Eye (tissue), 1 donor: ENCODE measurements at places on chromosomes 11 and 22.

DNA sequence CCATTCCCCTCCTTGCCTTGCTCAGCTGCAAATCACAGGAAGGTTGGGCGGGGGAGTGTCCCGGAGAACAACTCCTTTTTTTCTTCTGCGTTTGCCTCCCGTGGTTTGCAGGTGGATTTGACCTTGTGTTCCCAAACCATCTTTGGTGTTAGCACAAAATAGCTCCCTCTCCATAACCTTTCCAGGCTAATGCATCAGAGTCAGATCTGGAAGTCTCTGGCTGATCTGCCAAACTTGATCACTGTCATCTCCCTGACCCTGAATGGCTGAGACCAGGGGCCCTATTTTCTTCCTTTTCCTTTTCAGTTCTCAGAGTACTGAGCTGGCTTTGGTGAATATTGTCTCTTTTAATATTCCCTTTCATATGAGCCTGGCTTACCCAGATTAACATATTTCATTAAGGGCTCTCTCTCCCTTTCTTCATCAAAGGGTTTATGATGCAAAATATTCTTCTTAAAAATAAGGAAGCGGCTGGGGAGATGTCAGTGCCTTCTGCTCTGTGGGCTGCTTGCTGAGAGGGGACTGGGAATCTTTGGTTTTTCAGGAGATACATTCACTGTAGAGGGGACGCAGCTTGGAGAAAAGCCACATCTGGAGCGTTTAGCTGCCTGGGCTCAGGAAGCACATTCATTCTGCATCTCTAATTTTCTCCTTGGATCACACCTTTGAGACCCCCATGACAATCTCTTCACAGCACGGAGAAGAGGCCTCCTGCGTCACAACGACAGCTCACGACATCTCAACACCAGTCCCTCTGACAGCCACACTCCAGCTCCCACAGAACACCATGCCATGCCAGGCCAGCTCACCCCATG is 148.3 kb downstream of the CEP164 start:
- peak; percentile 90 for DNase-seq

- DNase-seq = no peak
These were observed 52.7 kb upstream of the CHRM4 start for GRCh38 chr11:46444305-46444704.

DNA sequence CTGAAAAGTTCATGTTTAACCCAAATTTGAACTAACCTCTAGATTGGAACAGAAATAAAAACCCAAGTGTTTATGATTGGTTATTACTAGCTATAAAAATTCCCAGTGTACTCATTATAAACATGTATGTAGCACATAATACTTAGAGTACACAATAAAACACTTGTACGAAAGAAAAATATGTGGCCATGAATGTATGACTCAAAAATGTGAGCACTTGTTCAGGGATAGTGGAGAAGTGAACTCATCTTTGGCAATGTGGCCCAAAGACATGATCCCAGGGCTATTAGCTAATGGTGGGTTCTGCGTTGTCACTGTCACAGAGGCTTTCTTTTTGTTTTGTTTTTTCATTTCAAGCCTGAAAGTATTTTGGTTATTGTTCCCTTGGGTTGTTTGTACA is 72.0 kb downstream of the PPFIBP2 start:
- DNase-seq = no peak

DNA sequence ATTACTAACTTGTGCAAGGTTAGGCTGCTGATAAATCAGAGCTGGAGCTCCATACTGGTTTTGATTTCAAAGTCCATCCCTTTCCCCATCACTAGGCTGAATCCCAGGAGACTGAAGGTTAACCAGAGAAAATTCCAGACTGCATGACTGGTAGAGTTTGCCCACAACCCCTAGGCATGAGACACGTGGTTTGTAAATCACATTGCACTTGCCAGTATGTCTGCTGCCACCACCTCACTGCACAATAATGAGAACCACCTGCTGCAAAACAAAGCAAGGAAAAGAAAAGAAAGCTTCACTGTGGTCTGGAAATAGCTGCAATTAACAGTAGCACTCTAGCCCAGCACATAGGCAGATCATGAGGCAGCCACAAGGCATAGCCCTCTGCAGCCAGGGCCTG is 67.6 kb upstream of the NTM start:
- DNase-seq = peak; percentile 51

DNA sequence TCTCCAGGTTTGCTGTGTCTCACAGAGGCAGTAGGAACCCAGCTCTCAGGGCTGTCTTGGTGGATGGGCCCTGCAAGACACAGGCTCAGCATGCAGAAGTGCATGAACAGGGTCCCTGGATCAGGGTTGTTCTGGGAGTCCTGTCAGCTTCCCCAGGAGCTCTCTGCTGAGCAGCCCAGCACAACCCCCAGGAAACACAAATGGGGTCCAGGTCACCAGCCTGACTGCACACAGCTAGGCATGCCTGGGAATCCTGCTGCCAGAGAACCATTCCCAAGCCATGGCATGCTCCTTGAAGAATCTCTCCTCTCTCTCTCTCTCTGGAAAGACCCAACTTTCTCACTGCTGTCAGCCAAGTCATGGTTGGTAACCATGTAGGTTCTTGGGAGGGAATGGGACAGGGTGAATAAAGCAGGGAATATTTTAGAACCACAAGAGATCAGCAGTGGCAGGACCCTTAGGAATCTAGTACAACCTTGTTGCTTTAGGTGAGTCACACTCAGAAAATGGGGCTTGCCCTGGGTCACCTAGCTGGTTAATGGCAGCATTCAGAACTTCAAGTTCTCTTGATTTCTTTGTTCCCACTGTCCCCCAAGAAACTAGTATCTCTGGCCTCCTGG is 21.4 kb downstream of the TUB start:
- no peak for DNase-seq

GRCh38 chr11:11313426-11313825 is 39.6 kb downstream of the CSNK2A3 start:
- DNase-seq = no peak

- DNase-seq = no peak
These were observed 36.6 kb downstream of the RPL3 start for GRCh38 chr22:39282645-39283321.

DNA sequence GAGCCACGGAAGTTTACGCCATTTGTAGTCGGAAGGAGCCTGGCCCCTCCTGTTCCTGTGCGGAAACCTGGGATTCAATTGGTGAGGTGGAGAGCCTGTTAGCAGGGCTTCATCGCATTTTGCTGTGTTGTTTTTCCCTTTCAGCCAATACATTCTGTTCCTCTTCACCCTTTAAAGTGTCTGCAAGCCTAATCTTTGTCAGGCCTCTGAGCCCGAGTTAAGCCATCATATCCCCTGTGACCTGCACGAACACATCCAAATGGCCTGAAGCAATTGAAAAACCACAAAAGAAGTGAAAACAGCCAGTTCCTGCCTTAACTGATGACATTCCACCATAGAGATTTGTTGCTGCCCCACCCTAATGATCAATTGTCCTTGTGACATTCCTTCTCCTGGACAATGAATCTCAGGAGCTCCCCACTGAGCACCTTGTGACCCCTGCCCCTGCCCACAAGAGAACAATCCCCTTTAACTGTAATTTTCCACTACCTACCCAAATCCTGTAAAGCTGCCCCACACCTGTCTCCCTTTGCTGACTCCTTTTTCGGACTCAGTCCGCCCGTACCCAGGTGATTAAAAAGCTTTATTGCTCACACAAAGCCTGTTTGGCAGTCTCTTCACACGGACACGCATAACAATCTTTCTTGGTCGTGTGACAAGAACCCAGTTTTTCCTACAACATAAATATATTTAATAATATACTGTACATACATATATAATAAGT is 37.1 kb upstream of the MMP12 start:
- DNase-seq = no peak

DNA sequence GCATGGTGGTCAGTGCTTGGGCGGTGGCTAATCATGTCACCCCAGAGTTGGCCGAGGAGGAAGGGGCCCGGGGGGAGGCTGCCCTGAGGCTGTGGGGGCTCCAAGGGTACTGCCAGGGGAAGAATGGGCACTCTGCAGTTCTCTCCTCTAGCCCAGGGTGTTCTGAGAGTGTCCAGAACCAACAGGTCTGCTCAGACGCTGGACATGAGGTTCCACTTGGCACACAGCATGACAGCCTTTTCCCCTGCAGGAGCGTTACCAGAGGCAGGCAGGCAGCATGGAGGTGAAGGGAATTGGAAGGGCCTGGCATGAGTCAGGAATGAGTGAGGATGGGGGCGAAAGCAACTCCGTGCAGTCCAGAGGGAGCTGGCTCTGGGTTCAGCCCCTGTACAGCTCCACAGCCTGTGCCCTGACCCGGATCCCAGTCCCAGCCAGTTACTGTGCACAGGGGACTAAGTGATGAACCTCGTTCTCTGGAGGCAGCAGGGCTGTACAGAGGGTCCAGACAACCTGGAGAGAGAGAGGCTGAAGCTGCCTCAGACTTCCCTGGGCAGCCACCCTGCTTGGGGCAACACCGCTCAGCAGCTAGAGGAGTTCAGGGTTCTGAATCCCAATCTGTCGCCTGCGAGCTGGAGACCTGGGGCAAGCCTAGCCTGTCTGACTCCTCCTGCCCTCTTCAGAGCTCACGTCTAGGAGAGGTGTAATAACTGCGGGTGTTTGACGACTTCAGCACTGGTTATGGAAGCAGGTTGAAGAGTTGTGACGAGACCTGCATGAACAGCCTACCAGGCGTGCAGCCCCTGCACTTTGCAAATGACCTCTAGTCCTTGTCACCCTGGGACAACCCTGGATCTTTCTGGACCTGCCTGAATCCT is 14.7 kb upstream of the TUB start:
- no peak for DNase-seq

DNA sequence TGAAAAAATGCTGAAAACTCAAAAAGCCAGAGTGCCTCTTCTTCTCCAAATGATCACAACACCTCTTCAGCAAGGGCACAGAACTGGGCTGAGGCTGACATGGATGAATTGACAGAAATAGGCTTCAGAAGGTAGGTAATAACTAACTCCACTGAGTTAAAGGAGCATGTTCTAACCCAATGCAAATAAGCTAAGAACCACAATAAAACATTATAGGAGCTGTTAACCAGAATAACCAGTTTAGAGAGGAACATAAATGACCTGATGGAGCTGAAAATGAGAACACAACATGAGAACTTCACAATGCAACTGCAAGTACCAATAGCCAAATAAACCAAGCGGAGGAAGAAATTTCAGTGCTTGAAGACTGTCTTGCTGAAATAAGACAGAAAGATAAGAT is 9.2 kb downstream of the OR56B4 start:
- no peak for DNase-seq

- peak; percentile 59 for DNase-seq
These were observed 1272.8 kb downstream of the LRRC4C start for GRCh38 chr11:40186437-40187263.

GRCh38 chr22:36790648-36791047 is 14.7 kb upstream of the IFT27 start:
- no peak for DNase-seq

GRCh38 chr11:93219440-93219839 is 21.6 kb upstream of the SLC36A4 start:
- no peak for DNase-seq

DNA sequence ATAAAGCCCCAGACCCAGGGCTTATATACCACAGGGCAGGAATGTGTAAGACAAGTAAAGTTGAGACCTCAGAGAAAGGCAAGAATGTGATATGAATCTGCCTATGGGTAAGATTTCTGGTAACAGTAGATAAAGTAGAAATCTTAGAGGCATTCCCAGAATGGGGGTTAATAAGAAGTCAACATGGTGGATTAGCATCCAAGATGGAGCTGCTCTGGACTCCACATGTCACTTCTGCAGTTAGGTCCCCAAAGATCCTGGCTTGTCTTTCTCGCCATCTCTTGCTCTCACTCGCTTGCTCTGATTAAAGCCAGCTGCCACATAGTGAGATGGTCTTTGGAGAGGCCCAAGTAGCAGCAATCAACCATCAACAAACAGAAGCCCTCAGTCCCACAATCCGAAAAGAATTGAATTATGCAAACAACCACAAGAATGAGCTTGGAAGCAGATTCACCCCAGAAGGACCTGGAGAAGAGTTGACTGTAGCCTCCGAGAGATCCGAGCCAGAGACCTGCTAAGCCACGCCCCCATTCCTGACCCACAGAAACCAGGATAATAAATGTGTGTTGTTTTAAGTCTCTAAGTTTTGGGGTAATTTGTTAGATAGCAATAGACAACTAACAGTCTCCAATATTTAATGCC is 5.4 kb upstream of the C11orf86 start:
- DNase-seq = no peak

GRCh38 chr11:69560141-69560790 is 78.8 kb downstream of the LINC01488 start:
- no peak for DNase-seq

- no peak for DNase-seq
These were observed 94.1 kb upstream of the ANO1 start for GRCh38 chr11:69983897-69984438.

DNA sequence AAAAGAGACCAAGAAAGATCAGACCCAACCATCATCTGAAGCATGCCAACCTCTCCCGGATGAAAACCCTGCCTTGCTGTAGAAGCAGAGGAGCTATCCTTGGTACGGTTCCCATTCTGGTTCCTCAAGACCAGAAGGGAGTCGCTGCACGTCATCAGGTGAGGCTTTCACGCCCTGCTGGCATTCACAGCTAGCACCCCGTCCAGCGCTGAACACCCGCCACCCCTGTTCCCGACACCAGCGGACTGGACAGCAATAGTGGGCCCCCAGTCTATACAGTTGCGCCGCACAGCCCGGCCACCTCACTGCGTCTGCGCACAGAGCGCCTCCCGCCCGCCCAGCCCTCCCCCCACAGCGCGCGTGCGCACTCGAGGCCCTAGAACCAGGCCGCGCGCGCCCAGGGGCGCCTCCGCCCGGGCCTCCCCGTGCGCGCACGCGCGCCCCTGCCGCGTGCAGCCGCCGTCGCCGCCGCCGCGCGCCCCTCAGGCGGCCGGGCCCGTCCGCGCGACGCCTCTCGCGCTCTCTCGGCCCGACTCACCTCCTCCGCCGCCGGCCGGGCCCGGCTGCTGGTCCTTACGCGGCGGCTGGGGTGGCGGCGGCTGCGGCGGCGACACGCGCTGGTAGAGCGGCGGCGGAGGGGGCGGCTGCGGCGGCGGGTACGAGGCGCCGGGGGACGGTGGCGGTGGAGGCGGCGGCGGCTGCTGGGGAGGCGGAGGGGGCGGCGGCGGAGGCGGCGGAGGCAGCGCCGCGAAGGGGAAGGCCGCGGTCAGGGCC is 706 bp downstream of the SF1 start:
- DNase-seq = peak; percentile 94

DNA sequence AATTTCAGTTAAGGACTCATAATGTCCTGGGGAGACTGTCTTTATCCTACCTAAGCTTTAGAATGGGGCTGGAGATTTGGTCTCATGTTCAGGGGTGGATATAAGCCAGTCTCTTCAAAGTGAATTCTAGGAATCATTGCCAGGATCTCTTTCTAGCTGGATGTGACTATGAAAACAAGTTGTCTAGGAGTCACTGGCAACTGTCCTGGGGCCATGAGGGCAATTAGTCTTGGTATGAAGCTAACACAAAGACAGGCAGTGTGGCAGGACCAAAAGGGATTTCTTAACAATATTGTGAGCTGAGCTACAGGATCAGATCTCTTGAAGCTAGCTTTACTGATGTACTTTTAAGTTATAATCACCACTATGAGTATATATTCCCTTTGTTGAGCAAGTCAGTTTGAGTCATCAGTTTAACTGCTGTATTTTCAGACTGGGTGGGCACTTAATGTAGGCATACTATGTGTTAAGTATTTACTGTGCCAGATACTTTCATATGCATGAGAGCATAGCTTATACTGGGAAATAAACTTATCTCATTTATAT is 390.0 kb upstream of the CCDC90B start:
- DNase-seq = no peak

- DNase-seq = no peak
These were observed 7.9 kb downstream of the CD82 start for GRCh38 chr11:44573333-44573732.

- no peak for DNase-seq
These were observed 23.5 kb downstream of the RAB38 start for GRCh38 chr11:88151709-88152265.
